ENCODE measurements at places on chromosomes 16 and 17.

- no peak for DNase-seq
These were observed 140.9 kb downstream of the SHISA9 start for GRCh38 chr16:13042291-13042685.

DNA sequence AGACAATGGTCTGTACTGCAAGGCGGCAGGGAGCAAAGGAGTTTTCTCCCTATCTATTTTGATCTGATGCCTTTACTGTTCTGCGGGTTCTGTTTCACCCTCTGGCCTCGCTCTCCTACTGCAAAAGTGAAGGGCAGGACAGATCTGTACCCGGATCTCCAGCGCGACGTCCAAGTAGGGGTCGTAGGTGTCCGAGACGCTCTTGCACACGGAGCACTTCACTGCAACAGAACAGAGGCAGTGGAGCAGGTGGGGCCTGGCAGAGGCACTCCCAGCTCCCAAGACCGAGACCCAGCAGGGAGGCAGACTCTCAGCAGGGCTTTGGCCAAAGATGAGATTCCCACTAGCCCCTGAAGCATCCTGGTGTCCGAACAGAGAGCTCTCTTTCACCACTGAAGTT, 19.8 kb downstream of the USP36 start:
- no peak for DNase-seq

GRCh38 chr16:74298104-74298503, 1.5 kb downstream of the PSMD7 start:
- DNase-seq = no peak

- DNase-seq = no peak
These were observed 303.0 kb upstream of the IRX5 start for GRCh38 chr16:54627616-54628015.

DNA sequence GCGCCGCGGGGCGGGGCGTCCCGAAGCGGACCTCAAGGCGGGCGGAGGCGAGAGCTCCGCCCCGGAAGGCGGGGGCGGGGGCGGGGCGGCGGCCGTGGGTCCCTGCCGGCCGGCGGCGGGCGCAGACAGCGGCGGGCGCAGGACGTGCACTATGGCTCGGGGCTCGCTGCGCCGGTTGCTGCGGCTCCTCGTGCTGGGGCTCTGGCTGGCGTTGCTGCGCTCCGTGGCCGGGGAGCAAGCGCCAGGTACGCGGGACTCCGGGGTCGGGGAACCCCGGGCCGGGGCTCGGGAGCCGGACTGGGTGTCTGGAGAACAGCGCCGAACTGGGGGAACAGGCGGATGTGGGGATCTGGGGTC, at the start of gene TNFRSF12A:
TSS of gene TNFRSF12A (plus strand) at position 122 of the 357 bp plus-strand sequence. CDS start at position 152, 30 bp downstream.
- DNase-seq = peak; percentile 91

GRCh38 chr16:12677502-12677901, 126.2 kb downstream of the CPPED1 start:
- no peak for DNase-seq

DNA sequence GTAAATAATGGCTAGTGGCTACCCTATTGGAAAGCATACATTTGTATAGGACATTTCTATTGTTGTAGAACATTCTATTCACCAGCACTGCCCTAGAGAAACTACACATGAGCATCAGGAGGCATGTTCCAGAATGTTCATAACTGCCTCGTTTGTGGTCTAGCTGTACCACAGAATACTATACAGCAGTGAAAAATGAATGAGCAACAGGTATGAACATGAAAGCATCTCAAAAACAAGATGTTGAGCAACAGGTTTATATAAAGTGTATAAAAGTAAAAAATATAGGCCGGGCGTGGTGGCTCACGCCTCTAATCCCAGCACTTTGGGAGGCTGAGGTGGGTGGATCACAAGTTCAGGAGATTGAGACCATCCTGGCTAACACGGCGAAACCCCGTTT, 91.7 kb downstream of the BMERB1 start:
- DNase-seq = no peak

DNA sequence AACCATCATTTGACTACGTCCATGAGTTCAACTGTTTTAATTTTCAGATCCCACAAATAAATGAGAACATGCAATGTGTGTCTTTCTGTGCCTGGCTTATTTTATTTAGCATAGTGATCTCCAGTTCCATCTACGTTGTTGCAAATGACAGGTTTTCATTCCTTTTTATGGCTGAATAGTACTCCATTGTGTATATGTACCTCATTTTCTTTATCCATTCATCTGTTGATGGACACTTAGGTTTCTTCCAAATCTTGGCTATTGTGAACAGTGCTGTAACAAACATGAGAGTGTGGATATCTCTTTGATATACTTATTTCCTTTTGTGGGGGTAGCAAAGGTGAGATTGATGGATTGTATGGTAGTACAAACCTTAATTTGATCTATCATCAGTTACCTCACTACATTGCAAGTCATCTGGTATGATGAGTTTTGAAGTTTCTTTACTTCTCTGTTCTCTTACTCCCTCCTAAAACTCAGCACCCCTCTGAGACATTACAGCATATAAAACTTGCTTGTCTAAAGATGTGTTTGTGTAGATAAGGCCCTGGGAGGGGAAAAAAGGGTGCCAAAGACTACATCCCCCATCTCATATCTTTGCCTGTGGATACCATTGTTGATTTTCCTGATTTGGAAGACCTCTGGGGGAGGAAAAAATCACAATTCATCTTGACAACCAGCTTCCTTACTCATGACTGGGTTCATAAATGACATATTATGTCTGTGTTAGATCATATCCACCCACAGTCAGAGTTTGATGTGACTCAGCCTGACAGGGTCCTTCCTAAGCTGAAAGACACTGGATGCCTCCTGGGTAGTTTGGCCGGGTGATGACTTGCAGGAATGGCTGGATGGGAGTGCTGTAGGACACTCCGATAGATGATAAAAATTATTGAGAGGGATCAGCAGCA, 47.6 kb downstream of the ABCA9 start:
- DNase-seq = peak; percentile 7

GRCh38 chr17:39808409-39808997, 55.6 kb downstream of the IKZF3 start:
- no peak for DNase-seq

DNA sequence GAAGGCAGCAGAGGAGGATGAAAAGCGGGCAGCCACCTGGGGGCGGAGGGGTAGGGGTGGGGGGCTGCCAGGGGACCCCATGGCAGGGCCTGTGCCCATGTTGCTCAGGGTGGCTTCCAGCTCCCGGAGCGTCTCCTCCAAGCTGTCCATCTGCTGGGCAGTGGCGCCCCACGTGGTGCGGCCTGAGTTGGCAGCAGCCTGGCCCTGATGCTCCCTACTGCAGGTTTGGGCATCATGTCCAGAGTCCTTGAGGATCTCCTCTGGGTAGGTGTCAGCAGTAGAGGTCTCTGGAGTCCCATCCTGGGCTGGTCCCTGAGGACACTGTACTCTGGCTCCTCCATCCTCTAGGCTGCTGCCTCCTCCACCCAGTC, 60.9 kb downstream of the SRCIN1 start:
- DNase-seq = no peak

DNA sequence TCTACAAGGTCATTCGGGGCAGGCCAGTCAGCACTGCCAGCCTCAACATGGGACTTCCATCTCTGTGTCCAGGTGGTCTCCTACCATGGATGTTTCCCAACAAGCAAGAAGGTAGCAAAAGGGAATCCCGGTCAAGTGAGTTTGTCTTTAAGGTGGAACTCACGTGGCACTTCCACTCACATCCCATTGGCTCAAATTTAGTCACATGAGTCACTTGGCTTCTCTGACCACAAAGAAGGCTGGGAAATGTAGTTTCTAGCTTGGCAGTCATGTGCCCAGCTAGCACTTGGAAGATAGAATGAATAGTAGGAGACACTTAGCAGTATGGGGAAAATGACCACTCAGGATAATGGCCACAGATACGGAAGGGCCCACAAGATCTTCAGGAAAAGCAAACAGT, 106.6 kb downstream of the AIPL1 start:
- no peak for DNase-seq

DNA sequence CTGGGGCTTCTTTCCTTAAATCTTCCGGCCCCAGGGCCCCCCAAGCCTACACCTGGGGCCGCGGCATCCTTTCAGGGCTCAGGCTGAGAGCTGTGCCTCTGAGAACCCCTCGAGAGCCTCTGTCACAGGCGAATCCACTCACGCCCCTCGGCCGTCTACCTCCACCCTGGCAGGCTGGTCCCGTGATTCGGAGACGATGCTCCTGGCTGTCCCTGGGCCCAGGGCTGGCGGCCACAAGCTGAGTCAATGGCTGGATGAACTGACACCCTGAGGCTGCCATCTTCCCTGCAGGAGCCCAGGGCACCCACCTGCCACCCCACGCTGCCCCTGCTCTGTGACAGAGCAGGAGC, 4.4 kb downstream of the TEPSIN start:
- no peak for DNase-seq

DNA sequence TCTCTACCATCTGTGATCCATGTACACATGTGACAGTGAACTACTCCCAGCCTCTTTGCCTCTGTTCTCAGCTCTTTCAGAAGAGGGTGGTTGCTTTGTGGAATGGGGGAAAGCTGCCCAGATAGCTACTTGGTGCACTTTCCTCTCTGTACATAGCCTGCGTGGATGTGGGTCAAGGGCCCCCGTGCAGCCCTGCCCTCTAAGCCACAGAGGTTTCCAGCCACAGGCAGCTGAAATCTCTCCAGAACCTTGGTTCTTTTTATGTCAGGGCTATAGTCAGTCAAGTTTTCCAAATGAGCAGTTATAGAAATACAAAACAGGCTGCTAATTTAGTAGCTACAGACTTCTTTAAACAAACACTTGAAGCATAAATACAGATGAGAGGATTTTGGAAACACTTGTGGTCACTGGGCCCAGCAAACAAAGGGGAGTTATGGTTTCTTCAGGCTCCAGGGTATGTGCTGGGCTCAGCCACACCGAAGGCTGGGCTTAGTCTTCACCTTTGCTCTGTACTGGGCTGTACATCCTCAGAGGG, 199.7 kb upstream of the ASIC2 start:
- DNase-seq = no peak

DNA sequence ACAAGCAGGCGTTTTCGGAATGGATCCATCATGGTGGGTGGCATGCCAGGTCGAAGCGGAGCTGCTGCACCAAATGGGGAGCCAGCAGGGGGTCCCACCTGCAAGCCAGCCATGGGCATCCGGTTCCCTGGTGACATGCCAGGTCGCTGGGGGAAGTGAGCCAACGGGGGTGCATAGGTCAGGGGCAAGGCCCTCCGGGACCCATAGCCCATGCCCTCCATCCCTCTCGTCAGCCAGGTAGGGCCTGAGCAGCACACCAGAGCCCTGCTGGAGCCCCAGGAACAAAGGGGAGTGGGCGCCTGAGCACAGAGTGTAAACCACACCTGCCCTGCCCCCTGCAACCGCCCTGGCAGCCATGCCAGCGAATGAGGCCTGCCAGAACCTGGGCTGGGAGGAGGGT, 5.0 kb downstream of the SMARCD2 start:
- DNase-seq = no peak

DNA sequence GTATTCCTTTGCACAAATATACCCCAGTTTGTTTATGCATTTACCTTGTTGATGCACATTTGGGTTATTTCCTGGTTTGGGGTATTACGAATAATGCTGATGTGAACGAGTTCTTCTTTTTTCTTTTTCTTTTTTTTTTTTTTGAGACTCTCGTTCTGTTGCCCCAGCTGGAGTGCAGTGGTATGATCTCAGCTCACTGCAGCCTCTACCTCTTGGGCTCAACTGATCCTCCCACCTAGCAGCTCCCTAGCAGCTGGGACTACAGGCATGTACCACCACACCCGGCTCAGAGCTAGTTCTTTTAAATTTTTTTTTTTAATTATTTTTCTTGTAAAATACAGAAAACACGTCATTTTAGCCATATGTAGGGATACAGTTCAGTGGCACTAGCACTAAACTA, 14.1 kb downstream of the RAB40C start:
- DNase-seq = no peak

DNA sequence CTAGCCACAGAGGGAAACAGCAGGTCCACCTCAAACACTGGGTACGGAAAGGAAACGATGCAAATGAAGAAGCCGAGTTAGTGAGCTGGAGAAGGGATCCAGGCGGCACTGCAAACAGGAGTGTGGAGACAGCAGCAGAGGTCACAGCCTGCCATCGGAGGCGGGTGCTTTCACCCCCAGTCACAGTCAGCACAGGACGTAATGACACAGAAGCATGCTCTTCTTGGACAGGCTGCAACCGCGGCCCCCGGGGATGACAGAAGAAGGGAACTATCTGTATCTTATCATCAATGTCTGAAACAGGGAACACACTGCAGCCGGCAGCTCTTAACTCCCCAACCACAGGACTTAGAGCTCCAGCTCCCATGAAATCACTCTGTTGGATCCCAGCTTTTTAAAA, 16.1 kb upstream of the SLC38A8 start:
- no peak for DNase-seq

- no peak for DNase-seq
These were observed 61.9 kb downstream of the ZFHX3 start for GRCh38 chr16:72985995-72986394.

GRCh38 chr16:63890081-63890480, 1231.8 kb downstream of the CDH11 start:
- DNase-seq = peak; percentile 10

GRCh38 chr16:56628486-56629350, 3.1 kb downstream of the MT1E start:
- DNase-seq = no peak

GRCh38 chr17:29069526-29070041, 26.6 kb downstream of the PIPOX start:
- no peak for DNase-seq

DNA sequence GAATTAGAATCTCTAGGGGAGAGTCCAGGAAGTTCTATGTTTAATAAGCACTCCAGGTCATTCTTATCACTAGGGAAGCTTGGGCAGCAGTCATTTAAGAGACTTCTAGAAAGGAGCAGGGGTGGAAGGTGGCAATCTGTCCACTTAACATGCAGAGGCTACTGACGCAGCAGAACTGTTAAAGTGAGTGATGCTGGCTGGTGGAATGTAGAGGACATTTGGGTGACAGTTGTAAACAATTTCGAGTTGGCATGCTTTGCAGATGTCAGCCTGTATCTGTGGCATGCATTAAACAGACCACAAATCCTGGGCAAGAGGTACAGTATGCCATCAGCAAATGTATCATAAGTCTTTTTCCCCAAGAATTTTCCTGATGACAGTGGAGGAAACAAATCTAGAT, 40.5 kb upstream of the HS3ST3A1 start:
- peak; percentile 10 for DNase-seq

Measured in AG08395 (cell line).